ENCODE measurements at places on chromosomes 7 and 10.

DNA sequence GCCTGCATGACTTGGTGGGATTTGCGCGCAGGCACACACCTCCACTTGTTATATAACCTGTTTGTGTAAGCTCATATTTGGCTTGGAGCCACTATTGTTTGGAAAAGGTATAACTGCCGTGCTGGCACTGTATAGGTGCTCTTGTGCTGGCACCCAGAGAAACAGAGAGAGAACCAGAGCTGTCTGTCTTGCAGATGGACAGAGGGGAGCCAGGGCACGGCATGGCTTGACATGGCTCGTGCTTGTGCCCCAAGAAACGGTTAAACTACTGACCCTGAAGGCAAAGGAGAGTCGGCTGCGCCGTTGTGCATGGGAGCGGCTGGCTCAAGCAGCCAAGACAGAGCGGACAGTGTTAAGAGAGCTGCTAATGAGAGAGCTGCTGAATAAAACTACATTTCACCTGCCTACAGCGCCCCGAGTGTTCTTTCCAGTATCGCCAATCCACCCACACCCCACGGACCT, 23.2 kb downstream of the RAPGEF5 start:
- H3K27ac ChIP-seq, result no peak overlapping the region
- H3K4me1 ChIP-seq, result no peaks in the 10 kb centered on the region
- no peaks in the 10 kb centered on the region for H3K36me3 ChIP-seq

DNA sequence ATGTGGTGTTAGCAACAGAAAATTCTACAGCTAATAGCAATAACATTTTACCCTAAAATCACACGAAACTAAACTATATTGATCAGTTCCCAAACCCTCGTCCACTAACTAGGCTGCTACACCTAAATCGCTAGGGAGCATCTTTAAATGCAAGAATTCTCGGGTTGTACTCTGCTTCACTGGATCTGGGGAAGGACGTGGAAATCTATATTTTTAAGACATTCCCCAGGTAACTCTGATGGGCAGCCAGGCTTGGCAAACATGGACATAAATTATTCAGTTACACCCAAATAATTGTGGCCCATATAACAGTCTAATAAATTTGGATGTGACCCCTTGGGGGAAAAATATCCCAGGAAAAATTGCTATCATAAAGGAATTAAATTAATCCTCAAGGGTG, 36.3 kb upstream of the NFE2L3 start:
- H3K36me3 ChIP-seq, result no peaks in the 10 kb centered on the region
- no peaks in the 10 kb centered on the region for H3K27me3 ChIP-seq
- H3K4me1 ChIP-seq, result no peaks in the 10 kb centered on the region
- H3K27ac ChIP-seq, result no peak overlapping the region
- no peak for DNase-seq

DNA sequence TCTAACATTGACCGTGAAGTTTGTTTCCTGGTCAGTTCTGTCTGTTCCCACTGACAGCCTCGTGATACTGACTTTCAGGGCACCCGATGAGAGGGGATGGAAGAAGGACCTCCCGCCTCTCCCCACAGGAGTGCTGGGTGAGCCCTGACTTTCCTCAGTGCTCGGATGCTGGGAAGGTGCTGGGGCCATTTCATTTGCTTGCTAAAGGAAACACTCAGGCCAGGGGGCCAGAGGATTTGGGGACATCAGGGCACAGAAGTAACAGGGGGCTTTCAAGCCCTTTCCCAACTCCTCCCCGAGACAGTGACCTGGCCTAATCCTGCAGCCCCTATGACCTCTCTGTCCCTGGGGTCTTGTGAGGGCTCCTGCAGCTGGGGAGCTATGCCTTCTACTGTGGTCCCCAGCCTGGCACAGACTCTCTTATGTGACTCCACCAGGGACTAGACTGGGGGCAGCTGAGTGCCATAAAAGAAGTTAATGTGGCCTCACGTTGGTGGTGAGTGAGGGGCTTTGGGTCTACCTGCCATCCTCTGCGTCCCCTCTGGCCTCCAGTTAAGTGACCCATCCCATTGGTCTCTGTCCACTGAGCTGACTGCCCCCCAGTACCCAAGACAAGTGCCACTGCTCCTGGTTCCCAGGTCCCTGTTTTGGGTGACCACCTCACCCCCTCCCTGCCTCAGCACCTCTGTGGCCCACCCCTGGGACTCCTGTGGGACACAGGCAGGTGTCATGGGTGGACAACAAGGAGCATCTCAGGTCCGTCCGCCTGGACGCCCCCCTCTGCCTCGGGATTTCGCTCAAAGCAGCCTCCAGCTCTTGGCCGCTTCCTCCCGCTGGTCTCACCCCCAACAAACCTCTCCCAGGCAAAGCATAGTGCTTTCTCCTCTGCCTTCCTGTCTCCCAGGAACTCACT, 33.4 kb upstream of the HSPA12A start:
- H3K27me3 ChIP-seq, result no peaks in the 10 kb centered on the region
- H3K27ac ChIP-seq, result no peak overlapping the region
- DNase-seq, result no peak
- no peaks in the 10 kb centered on the region for H3K36me3 ChIP-seq
- H3K4me1 ChIP-seq, result peaks cover 33% of the 10 kb centered on the region
- H3K4me3 ChIP-seq, result no peak overlapping the region

- no peaks in the 10 kb centered on the region for H3K4me1 ChIP-seq
- no peaks in the 10 kb centered on the region for H3K36me3 ChIP-seq
- no peak overlapping the region for H3K27ac ChIP-seq
- H3K4me3 ChIP-seq, result no peak overlapping the region
- no peak for DNase-seq
These were observed 421.4 kb upstream of the MGMT start for GRCh38 chr10:129045599-129045998.

GRCh38 chr10:46225597-46225996, 61.2 kb upstream of the ANTXRL start:
- no peak overlapping the region for H3K27ac ChIP-seq
- no peaks in the 10 kb centered on the region for H3K27me3 ChIP-seq
- no peak for DNase-seq
- H3K36me3 ChIP-seq, result no peaks in the 10 kb centered on the region
- no peak overlapping the region for H3K4me3 ChIP-seq
- no peaks in the 10 kb centered on the region for H3K4me1 ChIP-seq

Data from RWPE2 (cell line).